H9 (cell line): ENCODE measurements at places on chromosomes 16 and 17.

- no peak for DNase-seq
Measured at GRCh38 chr17:5745111-5745813, 161.0 kb upstream of the NLRP1 start.

DNA sequence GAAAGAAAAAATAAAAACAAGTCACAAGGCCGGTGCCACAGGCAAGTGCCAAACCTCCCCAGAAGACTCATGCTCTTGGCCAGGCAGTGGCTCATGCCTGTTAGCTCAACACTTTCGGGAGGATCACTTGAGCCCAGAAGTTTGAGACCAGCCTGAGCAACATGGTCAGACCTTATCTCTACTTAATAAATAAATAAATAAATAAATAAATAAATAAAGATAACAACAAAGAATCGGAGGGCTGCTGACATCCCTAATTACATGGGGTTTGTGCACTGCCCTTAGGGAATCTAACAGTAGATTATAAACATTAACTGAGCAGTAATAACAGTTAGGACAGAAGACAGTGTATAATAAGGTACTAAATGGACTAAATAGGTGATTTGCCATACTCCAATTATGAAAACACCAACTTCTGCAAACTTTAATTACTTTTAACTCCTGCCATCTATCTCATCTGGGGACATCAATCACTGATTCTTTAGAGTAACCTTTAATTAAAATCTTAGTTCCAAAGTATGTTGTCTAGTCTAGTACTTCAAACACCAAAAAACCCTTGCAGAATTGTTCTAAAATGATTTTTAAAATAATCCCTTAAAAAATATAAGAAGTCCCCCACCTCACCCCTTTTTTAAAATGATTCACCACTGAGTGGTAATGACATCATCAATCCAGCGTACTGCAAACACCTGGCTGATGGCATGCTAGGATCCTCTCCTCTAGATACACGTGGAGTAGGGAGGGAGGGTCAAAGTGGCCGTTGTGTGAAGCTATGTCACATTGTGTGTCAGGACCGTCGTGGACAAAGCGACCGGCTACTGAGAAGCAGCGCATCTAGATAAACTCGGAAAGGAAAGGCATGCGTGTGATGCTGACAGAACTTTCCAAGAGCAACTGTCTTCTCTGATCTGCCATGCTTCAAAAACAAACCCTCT, 28.5 kb downstream of the CYTH1 start:
- no peak for DNase-seq

DNA sequence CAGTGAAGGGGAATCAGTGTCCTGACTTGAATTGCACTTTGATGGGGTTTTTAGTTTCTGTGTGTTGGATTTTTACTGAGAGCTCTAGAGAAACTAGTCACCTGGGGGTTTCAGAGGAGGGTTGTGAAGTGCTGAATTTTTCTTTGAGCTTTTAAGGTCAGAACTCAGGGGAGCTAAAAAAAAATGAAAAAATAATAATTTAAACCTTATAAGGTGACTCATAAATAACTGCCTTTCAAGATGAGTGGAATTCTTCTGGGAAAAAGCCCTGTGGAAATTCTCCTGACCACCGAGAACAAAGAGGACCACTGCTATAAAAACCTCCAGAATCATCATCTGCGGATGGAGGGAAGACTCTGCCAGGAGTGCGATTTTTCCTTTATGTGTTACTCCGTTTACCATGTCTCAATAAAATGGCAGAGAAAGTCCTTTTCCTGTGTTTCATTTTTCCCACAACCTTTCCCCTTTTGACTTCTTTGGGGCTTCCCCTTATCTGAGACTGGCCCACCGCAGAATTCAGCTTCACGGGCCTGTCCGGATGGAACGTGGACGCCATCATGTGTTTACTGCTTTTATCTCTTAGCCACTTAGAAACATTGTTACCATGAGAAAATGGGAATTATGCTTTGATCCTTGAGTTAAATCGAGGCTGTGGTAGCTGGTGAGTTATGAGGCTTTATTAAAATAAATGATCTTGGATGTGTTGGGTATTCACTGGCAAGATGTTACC, 39.7 kb downstream of the RPTOR start:
- no peak for DNase-seq

DNA sequence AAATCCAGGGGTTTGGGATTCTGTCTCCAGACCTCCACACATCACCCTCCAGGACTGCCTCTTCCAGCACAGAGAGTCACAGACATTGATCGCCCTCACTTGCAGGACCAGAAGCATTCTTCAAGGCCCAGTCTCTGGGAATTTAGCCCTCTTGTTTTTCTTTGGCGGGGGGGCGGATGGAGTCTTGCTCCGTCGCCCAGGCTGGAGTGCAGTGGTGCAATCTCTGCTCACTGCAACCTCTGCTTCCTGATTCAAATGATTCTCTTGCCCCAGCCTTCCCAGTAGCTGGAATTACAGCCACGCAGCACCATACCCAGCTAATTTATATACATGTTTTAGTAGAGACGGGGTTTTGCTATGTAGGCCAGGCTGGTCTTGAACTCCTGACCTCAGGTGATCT, 8.5 kb upstream of the ITGAL start:
- no peak for DNase-seq

GRCh38 chr16:4409081-4409932, 7.1 kb downstream of the CORO7 start:
- DNase-seq: peak; percentile 41

DNA sequence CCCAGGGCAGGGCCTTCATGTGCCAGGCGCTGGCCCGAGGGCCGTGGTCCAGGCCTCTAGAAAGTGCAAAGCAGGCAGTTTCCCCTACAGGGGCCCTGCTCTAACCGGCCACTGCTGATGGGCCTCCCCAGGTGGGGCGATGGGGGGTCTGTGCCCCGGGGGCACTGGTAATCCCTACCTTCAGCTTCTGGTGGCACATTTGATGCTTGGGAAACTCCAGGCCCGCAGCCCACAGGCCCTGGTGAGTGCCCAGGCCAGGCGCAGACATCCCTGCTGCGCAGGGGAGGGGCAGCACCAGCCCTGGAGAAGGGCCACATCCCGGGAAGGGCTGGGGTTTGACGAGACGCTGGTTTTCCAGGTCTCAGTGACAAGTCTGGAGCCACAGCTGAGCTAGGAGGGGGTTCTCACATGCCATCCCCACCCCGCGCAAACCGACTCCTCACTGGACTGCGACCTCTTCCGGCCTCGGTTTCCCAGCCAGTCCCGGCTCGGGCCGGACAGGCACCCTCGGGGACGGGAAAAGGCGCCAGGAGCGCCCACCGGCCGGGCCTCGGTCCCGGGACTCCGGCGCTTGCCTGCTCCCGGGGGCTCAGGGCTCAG, 1.6 kb downstream of the DOC2B start:
- DNase-seq: peak; percentile 55

DNA sequence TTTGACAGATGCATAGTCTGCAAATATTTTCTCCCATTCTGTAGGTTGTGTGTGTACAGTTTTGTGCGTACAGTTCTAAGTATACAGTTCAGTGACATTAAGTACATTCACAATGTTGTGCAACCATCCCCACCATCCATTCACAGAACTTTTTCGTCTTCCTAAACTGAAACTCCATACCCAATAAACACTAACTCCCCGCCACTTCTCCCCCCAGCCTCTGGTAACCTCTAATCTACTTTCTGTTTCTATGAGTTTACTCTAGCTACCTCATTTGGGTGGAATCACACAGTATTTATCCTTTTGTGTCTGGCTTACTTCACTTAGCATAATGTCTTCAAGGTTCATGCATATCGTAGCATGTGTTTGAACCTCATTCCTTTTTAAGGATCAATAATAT, 14.3 kb downstream of the PIK3R5 start:
- no peak for DNase-seq

GRCh38 chr16:66238696-66239095, 127.8 kb upstream of the CDH5 start:
- no peak for DNase-seq

DNA sequence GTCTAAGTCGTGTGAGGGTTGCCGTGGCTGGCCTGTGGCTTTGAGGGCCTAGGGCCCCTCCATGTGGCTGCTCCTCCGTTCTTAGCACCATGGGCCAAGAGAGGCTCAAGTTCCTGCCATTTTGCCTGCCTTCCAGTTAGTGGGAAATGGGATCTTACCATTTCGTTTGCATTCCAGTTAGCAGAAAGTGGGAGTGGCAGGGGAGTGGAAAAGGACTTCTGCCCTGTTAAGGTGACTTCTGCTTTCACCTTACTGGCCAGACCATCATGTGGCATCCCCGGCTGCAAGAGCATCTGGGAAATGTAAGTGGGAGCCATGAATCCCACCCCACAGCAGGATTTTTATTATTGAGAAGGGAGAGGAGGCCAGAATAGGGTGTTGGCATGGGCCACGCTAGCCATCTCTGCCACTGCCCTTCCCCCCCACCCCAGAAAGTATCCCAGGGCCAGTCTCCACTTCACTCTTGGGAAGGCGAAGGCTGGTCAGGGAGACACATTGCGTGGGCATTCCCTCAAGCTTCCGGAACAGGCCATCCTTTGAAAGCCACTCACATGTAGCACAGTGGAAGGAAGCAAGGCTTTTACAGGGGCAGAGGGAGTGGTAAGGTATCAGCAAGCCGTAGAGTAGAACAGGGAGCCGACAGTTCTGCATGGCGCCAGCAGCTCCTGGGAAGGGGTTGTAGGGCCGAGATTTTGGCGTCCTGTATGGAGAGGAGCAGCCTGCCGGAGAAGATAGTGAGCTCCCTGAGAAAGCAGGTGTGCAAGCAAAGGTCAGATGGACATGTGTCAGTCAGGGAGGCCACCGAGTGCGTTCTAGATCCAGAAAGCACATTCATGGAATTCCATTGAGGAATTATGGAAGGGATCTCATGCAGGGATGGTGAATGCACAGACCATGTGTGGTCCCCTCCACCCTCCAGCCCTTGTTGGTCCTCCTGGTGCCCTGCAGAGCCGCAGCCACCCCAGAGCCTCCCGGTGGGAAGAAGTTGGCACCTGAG, 33.4 kb downstream of the CMIP start:
- no peak for DNase-seq
